Brain pericyte (primary cell): ENCODE measurements at places on chromosomes 4 and X.
A peak's percentile ranks its signal among the peaks of the same experiment; 100 is the strongest.

DNA sequence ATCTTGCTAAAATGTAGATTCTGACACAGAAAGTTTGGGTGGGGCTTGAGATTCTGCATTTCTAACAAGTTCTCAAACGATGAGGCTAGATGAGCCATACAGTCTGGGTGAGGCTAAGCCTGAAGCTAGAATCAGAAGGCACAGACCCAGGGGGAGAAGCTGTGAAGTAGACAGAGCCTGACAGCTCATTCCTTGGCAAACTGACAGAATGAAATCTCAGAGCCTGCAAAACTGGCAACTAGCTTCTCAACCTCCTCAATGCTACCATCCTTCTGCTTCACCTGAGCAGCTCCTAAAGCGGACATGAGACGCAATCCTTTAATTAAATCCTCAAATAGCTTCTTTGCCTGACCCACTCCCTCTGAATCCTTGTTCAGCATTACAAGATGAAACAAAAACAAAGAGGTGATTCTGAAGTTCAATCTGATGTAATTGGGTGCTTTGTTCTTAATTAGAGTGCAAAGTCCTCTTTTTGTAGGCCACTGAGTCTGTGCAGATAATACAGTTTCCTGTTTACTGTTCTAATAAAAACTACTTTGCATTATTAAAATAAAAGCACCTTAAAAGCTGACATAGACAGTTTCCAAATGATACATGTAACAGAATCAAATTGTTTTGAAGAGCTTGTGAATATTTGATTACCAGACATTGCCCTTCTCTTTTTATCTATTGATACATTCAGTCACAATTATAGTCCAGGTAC, 71.0 kb upstream of the BMP2K start:
- DNase-seq = no peak

GRCh38 chr4:182937268-182938204, 20.4 kb upstream of the DCTD start:
- DNase-seq = no peak

DNA sequence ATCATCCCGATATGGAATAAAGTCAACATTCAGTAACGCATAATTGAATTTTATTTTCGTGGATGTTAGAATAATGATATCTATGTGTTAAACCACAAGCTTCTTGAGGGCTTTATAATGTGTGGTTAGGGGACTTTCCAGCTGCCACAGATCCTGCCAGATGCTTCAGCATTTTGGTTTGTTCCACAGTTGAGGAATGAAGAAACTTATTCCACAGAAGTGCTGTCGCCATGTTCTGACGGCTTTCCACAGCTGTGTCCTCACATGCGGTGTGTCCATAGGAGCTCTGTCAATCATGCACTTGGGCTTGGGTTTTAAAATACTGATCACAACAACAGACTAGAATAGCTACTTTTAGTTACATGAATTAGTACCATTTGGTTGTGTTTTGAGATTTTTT, 411.9 kb downstream of the TRIML1 start:
- no peak for DNase-seq

DNA sequence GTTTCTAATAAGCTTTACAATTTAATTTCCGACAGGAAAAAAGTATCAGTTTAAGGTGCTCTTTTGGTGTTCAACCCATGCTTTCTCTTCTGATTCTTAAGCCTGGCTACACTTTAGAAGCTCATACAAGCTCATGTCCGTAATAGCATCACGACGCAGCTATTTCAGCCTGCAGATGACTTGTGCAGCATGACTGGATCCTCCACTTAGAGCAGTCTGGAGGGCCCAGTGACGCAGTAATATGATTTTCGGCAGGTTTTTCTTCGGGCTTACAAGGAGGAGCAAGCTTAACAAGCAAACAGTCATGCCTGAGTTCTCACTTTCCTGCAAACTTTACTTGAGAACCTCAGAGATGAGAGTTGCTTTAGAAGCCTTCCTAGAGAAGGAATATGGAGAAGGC, 85.3 kb upstream of the MAML3 start:
- no peak for DNase-seq

GRCh38 chr4:150078041-150078578, at the start of gene DCLK2:
DCLK2 (plus strand) TSS chr4:150078445; CDS start chr4:150079028, 583 bp downstream.
- peak; percentile 41 for DNase-seq

DNA sequence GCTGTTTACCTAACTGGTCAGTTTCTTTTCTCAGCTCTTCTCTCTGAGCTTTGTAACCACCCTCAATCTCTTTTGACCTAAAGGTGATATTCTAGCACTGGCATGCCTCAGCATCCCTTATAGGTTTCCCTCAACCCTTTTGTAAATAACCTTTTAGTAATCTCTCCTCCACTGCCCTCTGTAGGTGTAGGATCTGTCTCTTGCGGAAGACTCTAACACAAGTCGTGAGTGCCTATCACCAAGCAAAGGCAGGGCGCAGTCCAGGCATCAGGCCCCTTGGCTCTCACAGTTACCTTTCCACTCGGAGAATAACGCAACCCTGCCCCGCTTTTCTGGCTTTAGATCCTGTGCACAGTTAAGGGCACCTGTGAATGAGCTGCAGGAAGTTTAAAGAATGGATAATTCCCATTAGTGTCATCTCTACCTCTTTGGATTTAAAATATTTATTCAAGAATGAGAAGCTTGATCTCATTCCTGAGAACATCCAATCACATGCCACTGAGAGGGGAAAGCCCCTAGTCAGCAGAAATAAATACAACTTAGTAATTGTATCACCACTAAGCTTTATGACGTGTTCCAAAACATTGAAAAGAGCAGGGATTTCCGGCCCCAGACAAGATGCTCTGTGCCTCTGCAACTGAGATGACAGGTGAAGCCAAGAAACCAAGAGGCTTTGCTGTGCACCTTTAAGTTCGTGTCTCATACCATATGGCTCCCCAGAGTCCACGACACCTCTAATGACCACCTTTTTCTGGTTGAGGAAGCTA, 58.8 kb downstream of the SPINK2 start:
- DNase-seq = no peak

- DNase-seq = peak; percentile 70
These were observed 159.6 kb downstream of the PTTG2 start for GRCh38 chr4:38119668-38120385.

DNA sequence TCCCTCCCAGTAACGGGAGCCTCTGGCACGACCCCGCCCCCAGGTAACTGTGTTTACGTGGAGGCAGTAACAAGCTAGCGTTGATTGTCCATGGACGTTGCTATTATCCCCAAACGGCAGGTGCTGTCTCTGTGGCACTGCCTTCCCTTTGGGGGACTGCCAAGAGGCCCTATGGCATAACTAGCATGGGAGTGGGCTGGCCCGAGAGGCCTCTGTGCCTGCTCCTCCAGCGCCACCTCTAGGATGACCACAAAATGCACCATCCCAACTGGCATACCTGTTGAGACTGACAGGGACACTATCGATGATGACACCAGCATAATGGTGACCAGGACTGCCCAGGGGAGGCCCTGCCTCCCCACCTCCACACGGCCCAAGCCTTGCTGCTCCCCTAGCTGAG, 1.5 kb downstream of the SRPK3 start:
- no peak for DNase-seq

GRCh38 chr4:153282023-153282422, 62.5 kb upstream of the MND1 start:
- no peak for DNase-seq

DNA sequence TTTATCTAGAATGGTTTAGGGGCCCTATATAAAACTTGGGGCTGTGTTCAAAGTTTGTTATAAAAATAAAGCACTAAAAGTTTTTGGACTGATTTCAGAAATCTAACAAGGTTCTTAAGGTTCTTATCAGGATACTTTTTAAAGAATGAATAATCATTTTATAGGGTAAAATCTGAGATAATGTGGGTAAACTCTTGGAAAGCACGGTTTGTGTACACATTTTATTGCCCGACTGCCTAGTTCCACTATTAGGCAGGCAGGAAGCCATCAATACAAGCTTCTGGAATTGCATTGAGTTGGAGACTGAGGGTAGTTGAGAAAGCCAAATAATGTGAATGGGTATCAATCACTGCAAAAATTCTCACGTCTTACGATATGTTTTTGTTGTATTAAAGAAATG, 331.0 kb upstream of the PITX2 start:
- no peak for DNase-seq
